Activated T-helper 2 cell treated with anti-CD3 and anti-CD28 coated beads, Interferon-gamma antibody, Interleukin-2, Interleukin-4, amounts not matched to agents 10 μg/mL and 5 μg/mL and 100 μg/mL, durations not matched to agents 14 hours and 24 hours and 36 hours (primary cell): ENCODE measurements at places on chromosomes 7 and 10. TPM values are rescaled to one million over a fixed set of nuclear protein-coding genes. Genes with fewer than 3 reads are reported as not detected.

GRCh38 chr7:27922907-27923641 lies 183.1 kb downstream of the TAX1BP1 start:
- no peak for DNase-seq

GRCh38 chr7:2040201-2040892 lies 192.4 kb downstream of the MAD1L1 start:
- no peak for DNase-seq

The MRC1 gene
- total RNA-seq = not detected in 2 replicates

The IGF2BP3 gene
- total RNA-seq = 16.6 and 18.2 TPM in 2 replicates

DNA sequence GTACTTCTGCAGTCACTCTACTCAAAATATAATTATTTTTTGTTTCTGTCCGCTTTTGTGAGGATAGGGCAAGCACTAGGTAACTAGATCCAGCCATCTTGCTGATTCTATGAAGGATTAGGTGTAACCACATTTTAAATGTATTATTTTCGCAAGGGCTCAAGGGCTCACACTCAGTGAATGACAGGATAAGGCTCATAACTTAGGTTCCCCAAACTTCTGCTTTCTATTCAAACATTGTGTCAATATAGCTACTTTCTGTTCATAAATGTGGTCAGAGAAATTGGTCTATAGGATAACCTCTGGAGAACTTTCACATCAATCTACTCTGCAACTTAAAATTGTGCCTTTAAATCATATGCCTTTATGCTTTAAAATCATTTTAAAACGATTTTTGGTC lies 1141.2 kb downstream of the SORCS1 start:
- no peak for DNase-seq

DNA sequence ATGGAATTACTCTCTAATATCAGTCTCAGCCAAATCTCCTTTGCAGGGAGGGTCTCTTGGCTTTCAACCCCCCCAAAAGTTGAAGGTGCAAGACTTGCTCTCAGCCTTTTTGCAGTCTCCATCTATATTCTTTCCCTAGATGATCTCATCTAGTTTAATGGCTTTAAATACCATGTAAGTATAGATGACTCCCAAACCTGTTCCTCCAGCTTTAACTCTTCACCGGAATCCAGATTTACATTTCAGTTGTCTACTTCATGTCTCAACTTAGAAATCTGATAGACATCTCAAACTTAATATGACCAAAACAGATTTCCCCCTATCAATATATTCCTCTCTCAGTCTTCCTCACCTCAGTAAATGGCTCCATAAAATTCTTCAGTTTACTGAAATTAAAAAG lies 9.9 kb upstream of the TAS2R41 start:
- no peak for DNase-seq

The NFKB2 gene
- 310 and 323 TPM in 2 replicates for total RNA-seq

The POLL gene
- total RNA-seq = 32.4 and 33.4 TPM in 2 replicates

The OR6B1 gene
- not detected in 2 replicates for total RNA-seq

The HKDC1 gene
- 0.09 and 0.11 TPM in 2 replicates for total RNA-seq

GRCh38 chr10:43824934-43825333 lies 176.3 kb upstream of the ZNF32 start:
- DNase-seq = no peak

The SPOCK2 gene
- 135 and 137 TPM in 2 replicates for total RNA-seq

- DNase-seq = no peak
These were observed 1.4 kb upstream of the SH3PXD2A start for GRCh38 chr10:103856797-103857170.

The NUPR2 gene
- total RNA-seq = not detected in 2 replicates

DNA sequence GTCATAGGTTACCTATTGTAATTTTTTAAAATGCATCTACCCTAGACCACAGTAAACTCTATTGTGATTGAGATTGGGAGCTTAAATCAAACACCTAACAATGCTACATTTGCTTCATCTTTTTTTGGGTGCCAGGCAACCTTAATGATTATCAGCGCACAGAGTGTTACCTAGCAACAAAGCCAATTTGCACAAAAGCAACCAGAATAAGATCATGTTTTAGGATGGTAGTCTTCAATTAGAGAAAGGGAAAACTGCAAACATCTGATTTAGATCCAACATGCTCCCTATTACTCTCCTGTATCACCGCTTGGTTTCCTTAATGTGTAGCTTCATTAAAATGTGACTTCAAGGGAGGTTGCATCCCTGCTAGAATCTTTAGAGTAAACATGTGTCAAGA lies 226.9 kb downstream of the ABCA13 start:
- no peak for DNase-seq

The ABCB4 gene
- total RNA-seq = not detected in 2 replicates

- no peak for DNase-seq
These were observed 327.2 kb downstream of the GALNT17 start for GRCh38 chr7:71459132-71459531.

The LDB1 gene
- 71.8 and 74.8 TPM in 2 replicates for total RNA-seq

DNA sequence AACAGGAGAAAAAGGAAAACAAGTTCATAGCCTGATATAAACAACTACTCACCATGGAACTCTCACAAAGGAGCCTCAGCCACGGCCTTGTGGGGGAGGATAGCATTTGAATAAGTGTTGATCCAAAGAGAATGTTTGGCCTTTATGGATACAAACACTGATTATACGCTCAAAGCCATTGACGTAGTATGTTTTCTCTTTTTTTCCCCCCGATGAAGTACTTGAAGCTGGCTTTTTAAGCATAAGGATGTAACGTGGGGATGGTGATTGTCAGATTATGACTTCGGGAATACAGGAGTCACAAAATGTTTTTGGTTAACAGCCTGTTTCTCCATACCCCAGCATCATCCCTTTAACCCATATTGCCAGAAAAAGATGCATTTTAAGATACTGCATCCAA lies 39.8 kb downstream of the CELF2 start:
- no peak for DNase-seq

- no peak for DNase-seq
These were observed 77.9 kb downstream of the DNAJB6 start for GRCh38 chr7:157414702-157415096.

DNA sequence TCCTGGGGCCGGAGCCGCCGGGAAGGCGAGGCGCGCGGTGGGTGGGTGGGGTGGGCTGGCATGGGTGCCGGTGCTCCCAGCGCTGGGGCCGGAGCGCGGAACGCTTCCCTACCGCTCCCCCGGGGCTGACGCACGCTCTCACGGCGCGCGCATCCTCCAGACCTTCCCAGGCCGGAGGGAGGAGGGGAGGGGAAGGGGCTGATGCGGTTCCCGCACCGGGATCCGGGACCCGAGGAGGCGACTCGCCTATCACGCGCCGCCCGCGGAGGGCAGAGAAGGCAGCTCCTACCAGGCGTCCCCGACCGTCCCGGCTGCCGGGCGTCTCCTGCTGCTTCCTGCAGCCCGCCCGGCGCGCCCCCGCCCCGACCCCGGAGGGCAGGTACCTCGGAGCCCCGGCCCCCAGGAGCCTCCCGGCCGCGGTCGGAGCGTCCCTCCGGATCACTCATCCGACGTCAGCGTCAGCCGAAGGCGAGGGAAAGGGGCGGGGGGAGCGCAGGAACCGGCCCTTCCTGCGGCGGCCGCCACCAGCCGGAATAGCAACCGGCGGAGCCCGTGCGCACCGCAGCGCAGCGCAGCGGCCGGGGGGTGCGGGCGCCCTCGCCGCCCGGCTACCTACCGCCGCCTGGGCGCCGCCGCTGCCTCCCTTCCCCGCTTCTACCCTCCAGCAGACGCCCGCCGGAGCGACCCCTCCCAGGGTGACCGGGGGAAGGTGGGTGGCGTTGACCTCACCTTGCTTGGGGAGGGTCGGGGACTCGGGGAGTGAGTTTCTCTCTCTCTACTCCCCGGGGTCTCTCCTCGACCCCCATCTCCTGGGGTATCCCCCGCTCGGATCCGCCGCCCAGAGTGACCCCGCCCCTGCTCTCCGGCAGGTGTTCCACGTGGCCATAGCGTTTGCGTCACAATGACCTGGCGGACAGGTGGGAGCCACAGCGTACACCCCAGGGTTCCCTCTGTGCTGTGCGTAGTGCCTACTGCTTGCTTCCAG lies at the start of gene ICA1:
Gene ICA1 (minus strand): TSS at position 457 of the 985 bp plus-strand sequence. CDS start 26,241 bp downstream, outside the sequence.
- DNase-seq = peak; percentile 20

DNA sequence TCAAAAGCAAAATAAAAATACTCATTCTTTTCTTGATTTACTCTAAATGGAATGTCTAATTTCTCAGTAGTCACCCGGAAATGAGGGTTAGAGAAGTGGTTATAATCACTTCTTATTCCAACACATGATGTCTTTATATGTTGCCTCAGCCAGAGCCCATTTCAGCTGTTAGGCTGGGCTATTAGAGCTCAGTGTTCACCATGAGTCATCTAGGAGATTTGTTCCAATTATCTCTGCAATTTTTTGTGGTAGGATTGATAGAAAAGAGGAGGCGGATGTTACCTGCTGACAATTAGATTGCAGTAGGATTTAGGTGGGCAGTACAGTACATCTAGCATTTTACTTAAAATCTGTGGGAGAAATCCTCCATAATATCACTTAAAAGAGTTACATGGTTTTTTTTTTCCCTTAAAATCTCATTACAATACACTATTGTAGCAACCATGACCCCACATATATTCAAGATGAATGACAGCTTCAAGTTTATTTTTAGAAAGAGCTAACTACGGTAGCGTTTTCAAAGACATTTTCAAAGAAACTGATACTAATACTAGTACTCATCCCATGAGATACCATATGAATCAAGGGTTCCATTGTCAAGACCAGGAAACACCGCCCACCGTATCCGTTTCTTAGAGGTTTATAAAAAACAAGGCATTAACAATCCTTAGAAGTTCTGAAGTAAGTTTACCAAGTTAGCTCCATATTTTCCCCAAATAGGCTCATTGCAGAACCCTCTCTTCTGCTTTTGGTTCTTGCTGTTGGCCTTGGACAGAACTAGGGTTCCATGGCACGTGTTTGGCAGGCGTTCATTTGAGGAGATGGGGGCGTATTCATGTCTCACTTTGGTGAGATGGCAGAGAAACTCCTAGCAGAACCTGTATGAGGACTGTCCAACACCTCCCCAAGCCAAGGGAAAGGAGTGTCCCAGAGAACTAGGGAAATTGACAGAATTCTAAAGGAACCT lies 10.4 kb downstream of the CPA2 start:
- no peak for DNase-seq

The ATOH7 gene
- total RNA-seq = not detected in 2 replicates

DNA sequence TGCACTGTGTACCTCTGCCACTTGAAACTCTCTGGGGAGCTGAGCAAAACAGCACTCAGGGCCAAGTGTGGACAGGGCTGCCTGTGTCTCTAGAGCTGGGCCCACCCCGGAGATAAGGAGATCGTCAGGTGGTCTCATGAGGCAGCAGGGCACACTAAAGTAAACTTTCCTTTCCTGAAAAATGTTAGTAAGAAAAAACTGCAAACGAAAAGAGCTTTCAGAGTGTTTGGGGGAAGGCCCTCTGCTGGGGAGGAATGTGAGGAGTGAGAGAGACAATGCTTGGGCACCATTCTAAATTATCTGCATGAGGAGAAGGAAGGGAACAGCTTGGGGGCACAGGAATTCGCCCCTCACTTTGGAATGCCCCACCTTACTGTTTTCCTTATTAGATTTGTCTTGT lies 127.7 kb downstream of the ATXN7L1 start:
- no peak for DNase-seq

GRCh38 chr10:121928528-121928884 lies 675 bp upstream of the ATE1 start:
- DNase-seq = peak; percentile 11

- no peak for DNase-seq
These were observed 189.5 kb downstream of the CXCL12 start for GRCh38 chr10:44195112-44196007.

The PTPRZ1 gene
- not detected in 2 replicates for total RNA-seq

The MEIG1 gene
- total RNA-seq = 0.62 TPM in 1 of 2 replicates, not detected in the other

The SEC31B gene
- 57.4 and 60.6 TPM in 2 replicates for total RNA-seq

GRCh38 chr10:113129117-113129516 lies 179.1 kb downstream of the TCF7L2 start:
- no peak for DNase-seq

- DNase-seq = no peak
These were observed 414.5 kb downstream of the REEP3 start for GRCh38 chr10:63935705-63936104.

DNA sequence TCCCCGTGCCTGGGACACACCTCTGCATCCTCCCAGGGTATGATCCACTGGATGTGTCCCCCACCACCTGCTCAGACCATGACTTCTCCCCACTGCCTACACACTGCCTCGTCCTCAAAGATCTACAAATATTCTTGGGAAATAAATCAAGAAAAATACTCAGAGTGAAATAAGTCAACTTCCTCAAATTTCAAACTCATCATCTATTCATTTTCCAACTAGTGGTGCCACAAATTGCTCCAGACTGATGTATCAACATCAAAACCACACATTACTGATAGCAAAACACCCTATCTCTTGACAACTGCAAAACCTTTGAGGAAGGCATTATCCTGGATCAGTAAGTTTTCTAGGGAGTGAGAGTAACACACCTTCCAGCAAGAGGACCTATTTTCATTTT lies 87.7 kb downstream of the GRB10 start:
- no peak for DNase-seq

GRCh38 chr7:24718977-24719491 lies 38.2 kb downstream of the GSDME start:
- no peak for DNase-seq

GRCh38 chr7:42831718-42832522 lies 80.0 kb downstream of the C7orf25 start:
- no peak for DNase-seq

The HECW1 gene
- not detected in 2 replicates for total RNA-seq

The FAM237B gene
- not detected in 2 replicates for total RNA-seq

GRCh38 chr10:8978100-8978499 lies 923.6 kb downstream of the GATA3 start:
- no peak for DNase-seq

DNA sequence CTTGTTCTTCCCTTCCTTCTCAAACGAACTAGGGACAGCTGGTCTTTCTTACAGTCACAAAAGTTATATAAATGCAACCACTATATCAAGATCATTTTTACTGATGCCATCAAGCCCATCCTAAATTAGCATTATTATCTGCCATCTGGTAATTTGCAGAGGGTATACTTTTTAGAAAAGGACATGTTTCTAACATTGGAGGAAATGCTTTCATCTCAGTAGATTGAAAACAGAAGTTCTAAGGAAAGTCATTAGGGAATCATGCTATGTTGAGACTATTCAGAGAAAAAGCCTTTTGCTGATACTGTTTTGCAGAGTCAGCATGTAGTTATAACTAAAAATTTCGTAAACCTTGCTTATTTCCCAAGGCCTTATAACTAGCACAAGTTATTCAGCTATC lies 146.7 kb downstream of the WNT2 start:
- DNase-seq = no peak

The NPSR1 gene
- total RNA-seq = not detected in 2 replicates

- DNase-seq = no peak
These were observed 2.2 kb downstream of the PLPP4 start for GRCh38 chr10:120459185-120459584.

DNA sequence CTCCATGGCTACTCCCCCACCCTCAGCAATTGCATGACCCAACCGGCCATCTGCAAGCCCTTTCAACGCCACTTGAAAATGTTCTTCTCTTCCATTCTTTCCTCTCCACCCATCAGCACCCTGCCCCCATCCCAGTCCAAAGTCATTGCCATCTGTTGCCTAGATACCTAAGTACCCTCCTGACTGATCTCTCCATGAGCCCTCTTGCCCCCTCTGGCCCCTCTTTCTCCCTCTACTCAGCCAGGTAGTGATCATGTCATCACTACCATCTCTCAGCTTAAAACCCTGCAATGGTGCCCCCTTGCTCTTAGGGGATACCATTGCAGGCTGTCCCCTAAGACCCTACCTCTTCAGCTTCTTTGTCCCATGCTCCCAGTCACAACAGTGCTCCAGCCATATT lies 30.5 kb upstream of the BTRC start:
- DNase-seq = no peak

- no peak for DNase-seq
These were observed 4.0 kb upstream of the GFRA1 start for GRCh38 chr10:116276981-116277380.

The AKR1D1 gene
- not detected in 2 replicates for total RNA-seq

GRCh38 chr10:29377333-29377961 lies 88.6 kb downstream of the LYZL1 start:
- no peak for DNase-seq
